ENCODE measurements at places on chromosomes 16 and 17.

DNA sequence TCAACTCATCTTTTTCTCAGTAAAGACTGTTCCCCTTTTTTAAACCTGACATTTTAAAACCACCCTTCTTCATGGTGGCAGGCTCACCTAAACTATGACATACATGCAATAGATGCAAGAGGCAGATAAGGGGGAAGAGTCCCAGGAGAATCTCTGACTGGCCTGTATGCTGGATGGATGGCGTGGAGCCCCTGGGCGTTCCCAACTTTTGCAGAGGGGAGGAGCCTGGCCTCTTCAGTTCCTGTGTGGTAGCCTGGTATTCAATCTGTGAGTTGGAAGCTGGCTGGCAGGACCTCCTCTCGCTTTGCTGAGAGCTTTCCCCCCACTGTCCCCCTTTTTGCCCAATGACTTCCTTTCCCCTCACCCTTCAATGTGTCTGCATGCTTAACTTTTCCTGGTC is 217.6 kb upstream of the CA10 start:
- DNase-seq: no peak

GRCh38 chr17:64002658-64003525 is 4.7 kb downstream of the PRR29 start:
- no peak for DNase-seq

DNA sequence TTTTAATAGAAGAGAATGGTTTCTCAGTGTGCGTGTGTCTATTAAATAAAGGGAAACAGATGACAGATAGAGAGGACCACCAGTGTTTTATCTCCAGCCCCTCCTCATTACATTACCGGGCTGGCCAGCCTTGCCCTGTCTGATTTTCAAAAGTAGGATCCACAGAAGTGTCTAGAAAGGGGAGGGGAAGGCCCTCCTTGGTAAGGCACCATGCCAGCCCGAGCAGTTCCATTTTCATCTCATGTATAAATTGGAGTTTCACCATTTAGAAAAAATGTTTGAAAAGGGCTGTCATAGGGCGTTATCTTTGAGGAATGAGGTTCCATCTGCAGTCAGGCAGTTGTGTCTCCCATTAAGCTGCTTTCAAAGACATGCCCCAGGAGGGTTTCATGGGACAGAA is 96.7 kb downstream of the SOCS1 start:
- DNase-seq: no peak

DNA sequence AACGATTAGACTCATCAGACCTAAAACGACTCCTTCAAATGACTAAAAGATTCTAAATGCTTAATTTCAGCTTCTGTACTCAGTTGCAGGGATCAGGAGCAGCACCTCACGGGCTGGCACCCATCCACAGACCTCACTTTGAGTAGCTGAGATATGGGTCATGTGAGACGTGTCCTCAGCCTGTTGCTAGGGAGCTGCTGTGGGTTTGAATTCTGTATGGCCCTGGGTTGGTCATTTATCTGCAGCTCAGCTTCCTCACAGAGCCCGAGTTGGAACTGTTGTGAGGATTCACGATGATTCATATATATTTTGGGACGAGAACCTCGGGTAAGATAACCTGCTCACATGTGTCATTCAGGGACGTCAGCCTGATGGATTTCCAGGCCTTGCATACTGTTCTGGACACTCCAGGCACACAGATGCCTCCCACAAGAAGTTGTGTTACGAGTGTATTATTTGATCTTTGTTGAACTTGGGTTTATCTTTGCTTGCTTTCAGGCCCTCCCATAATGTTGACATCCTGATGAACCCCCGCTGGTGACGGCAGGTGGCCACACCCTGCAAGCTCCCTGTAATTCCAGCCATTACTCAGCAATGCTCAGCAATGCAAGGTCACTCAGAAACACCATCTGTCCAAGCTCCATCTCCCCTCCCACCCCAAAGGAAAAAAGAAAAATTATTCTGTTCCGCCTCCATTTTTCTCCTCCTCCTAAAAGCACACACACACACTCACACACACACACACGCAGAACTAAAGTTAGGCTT is 137.6 kb downstream of the RBFOX3 start:
- no peak for DNase-seq

DNA sequence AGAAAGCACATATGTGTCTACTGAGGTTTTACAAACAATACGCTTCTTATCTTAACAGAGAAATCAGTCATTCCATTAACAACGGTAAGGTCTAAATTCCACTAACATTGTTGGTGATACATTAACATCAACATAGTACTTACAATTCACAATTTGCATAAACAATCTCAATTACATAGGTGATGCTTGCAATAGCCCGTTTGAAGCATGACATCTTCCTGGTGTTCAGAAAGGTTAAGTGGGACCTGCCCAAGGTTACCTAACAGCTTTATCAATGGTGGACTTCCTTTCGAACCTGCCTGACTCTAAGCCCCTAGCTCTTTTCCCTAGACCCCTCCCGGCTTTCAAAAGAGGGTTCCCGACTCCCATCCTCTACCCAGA is 699 bp downstream of the FAM222B start:
- no peak for DNase-seq

GRCh38 chr16:66851166-66851964 is 7.2 kb downstream of the CA7 start:
- DNase-seq: no peak

GRCh38 chr16:4273858-4274311 is 1.1 kb upstream of the TFAP4 start:
- peak; percentile 83 for DNase-seq

- DNase-seq: peak; percentile 63
These were observed 13.8 kb downstream of the CTRL start for GRCh38 chr16:67917852-67918236.

GRCh38 chr16:12311877-12312276 is 335.3 kb downstream of the SNX29 start:
- DNase-seq: no peak

DNA sequence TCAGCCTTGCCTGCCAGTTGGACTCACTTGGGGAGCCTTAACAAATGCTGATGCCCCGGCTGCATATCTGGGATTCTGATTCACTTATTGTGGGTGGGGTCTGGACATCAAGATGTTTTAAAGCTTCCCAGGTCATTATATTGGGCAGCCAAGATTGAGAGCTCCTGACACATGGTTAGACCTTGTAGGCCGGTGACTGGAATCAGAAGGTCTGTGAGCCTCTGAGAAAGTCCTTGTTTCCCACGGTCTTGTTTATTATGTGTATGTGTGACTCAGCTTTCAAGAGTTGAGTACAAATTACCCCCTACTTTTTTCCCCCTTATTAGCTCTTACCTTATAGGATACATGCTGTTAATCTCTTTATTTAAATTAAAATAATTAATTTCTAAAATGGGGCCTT is 103.5 kb downstream of the ABCC1 start:
- no peak for DNase-seq

DNA sequence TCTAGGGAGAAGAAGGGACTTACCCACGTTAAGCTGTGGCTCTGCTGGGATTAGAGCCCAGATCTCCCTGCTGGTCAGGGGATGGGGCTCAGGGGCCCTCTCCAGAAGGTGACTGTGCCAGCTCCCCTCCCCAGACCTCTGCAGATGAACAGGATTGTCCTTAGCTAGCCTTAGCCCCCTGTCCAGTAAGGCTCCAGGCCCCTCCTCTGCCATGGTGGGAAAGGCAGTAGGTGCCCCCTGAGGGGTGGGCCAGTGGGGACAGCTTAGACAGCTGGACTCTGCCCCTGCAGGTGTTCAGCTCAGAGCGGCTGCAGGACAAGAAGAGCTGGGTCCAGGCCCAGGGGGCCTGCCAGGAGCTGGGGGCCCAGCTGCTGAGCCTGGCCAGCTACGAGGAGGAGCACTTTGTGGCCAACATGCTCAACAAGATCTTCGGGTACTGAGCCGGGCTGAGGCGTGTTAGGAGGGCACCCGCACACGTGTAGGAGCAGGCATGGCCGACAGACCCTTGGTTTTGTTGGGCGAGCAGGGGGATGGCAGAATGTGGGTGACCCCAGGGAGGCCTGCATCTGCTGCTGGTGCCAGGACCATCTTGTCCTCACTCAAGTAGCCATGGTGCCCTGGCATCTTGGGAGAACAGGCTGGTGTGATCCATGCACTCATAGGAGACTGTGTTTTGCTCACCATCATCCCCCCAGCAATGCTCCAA is 50.9 kb downstream of the MRC2 start:
- no peak for DNase-seq

- DNase-seq: no peak
These were observed 512.1 kb downstream of the TOX3 start for GRCh38 chr16:52034830-52035229.

DNA sequence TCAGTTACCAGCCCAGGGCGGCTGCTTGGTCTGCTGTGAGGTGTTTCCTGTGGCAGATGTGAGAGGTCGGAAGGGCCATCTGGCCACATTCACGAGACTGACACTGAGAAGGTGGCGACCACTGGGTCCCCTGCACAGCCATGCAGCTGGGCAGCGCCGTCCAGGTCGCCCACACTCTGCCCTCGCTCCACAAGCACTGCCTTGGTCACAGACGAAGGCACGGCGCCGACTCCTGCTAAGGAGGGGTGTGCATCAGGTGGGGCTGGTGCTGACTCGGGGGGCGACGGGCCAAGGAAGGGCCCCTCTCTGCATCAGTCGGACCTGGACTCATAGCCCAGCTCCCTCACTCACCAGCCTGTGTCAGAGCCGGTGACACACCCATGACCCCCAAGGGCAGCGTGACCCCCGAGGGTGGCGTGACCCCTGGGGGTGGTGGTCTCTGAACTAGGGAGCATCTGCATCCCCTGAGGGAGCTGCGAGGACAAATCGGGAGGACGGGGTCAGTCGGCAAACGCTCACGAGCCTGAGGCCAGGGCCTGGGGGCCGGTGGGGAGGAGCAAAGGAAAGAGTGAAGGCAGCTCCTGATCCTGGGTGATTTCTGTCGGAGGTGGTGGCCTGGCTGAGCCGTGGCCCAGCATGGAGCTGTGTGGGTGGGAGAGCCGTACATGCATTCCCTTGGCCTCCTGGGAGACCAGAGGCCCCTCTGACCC is 30.4 kb downstream of the NME3 start:
- no peak for DNase-seq

All from kidney capillary endothelial cell (primary cell).